ENCODE measurements at places on chromosomes 5 and 9. TPM values are rescaled to one million over a fixed set of nuclear protein-coding genes. Genes with fewer than 3 reads are reported as not detected.

GRCh38 chr9:5326893-5327548 lies 12.7 kb downstream of the RLN1 start:
- no peak for DNase-seq

MCC gene
- total RNA-seq: 31.6 TPM

DNA sequence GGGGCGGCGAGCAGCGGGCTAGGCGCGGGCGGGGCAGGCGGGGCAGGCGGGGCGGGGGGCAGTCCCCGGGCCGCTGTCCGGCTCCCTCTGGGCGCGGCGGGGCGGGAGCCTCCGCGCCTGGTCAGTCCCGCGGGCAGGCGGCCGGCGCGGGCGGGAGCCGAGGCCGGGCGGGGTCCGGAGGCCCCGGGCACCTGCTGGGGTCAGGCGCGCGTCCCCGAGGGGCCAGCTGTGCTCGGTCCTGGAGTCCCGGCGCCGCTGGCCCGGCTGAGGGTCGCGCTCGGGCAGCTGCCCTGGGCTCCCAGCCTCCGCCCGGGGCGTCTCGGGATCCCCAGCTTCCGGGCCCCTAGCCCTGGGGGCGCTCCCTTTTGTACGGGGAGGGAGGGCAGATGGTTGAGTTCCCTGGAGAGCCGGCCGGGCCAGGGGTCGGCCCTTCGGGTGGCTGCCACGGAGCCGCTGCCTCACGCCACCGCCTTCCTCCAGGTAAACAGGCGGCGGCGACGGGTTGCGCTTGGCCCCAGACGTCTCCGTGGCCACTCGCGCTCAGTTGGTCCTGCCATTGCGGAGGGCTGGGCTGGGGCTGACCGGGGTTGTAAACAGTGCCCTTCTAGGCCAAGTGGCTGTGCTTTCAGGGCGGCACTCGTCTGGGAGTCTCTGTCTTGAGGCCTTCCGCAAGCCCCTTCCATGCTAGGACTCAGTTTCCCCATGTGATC lies 473 bp downstream of the ZBTB34 start:
- no peak for DNase-seq

ANKDD1B gene
- total RNA-seq: 0.27 TPM

- no peak for DNase-seq
Observed at GRCh38 chr5:154251529-154251928, 61.0 kb downstream of the GALNT10 start.

DNA sequence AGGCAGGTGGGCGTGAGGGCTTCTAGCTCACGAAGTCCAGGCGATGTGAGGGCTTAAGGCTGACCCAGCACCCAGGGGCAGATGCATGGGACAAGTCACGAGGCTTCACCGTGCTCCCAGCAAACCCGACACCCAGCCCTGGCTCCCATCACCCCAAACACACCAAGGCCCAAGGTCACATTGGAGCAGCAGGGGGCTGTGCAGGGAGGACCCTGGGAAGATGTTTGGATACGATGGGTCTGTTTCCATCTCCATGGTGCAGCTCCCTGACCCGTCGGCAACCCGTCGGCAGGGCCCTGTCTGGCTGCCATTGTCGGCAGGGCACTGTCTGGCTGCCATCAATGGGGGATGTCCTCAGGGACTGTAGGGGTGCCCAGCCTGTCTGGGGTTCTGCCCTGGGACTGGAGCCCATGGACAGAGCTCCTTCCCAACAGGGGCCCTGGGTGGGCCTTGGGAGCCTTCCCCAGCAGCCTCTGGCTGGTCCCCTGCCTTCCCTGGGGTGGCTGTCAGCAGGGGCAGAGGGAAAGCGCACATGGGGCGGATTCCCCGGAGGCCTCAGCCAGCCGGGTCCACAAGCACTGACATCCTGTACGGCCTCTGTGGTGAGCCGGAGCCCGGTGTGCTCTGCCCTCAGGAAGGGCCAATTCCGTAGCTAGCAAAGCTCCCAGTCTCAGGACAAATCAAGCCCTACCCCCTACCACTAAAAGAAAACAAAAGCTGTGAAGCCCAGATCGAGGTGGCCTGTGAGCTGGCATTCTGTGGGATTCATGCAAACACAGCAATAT lies 47.1 kb downstream of the NACC2 start:
- no peak for DNase-seq

KLHL9 gene
- total RNA-seq: 12.0 TPM

ADRB2 gene
- total RNA-seq: 5.1 TPM

CATSPER3 gene
- total RNA-seq: 0.49 TPM

GRCh38 chr5:73796164-73797131 lies 170.5 kb downstream of the ARHGEF28 start:
- DNase-seq: peak; percentile 29

DNA sequence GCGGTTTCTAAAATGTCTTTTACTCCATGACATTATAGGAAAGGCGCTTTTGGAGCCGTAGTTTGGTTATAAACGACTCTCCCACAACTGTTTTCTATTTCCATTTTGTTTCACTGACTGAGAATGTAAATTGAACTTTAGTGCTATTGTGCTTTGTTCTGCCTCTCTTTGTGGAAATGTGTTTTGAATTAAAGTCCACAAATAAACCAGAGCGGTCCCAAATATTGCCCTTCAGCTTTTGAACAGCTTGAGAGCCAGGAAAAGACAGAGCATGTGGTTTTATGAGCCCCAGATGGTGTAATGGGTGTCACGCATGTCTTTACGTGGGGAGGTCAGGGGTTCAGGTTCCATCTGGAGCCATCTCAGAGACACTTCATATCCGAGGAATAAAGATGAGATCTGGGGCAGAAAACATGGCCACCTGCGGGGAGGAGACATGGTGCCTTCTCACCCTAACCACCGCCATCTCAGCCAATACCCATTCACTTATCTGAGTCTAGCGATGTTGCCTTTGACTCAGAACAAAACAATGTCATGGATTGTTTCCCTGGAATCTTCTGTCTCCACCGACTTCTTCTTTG lies 42.5 kb upstream of the ROR2 start:
- no peak for DNase-seq

Data from left ventricle myocardium inferior (tissue), 1 donor.